ENCODE measurements at places on chromosomes 7 and 10. TPM values are rescaled to one million over a fixed set of nuclear protein-coding genes. Genes with fewer than 3 reads are reported as not detected.

DNA sequence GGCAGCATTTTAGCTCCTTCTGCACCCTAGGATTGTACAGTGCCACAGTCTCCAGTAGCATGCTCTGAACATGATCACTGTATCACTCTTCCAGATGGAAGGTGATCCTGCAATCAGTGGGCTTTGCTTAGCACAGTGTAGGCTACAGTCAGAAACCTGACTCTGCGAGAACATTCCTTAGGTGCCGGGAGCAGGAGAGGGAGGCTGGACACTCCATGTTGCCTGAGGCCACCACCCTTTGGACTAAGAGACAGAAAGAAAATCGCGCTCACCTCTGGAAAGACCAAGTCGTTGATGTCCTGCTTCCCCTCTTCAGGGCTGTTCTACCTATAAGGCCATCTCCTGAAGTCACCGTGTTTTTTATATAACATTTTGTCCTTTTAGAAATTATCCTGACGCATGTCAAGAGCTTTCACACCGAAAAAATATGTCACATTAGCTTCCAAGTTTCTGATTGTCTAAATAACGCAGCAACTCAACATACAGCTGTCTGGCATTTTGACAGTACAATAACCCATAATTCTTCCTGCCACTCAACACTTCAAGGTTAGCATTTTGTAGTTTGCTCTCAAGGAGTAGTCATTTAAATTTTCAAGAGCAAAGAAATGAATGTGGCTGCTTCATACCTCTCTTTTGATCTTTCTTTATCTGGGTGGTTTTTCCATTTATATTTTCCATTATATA is 563.1 kb downstream of the LRMDA start:
- DNase-seq: no peak

DNA sequence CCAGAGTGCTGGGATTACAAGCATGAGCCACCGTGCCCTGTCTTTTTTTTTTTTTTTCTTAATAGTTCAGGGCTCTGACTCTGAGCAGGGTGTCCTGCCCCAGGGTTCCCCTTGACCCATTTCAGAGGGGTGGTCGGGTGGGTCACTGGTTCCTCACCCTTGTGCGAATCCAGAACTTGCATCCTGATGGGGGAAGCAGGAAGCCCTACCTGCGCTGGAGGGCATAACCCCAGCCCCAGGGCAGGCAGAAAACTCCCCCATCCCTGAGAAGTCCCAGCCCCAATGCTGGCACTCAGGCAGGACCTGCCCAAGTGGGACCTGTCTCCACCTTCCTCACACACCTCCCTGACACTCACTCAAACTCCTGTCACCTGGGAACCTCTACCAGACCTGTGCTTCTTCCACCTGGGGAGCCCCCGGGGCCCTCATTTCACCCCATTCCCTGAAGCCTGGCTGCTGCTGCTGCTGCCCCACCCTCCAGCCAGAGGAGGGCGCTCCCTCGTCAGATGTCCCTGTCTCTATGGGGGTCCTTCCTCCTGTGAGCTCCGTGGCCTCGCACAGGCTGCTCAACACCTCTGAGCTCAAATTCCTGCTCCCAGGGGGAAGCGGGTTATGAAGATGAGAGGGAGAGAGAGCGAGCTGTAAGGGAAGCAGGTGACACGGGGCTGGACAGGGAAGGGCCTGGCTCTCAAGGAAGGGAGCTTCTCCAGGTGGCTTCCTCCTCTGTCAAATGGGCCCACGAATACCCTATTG is 15.1 kb upstream of the ZNF273 start:
- peak; percentile 31 for DNase-seq

GRCh38 chr10:73979141-73979808 is 18.6 kb upstream of the VCL start:
- DNase-seq: no peak

GRCh38 chr10:58951746-58952145 is 224.7 kb upstream of the PHYHIPL start:
- no peak for DNase-seq

DNA sequence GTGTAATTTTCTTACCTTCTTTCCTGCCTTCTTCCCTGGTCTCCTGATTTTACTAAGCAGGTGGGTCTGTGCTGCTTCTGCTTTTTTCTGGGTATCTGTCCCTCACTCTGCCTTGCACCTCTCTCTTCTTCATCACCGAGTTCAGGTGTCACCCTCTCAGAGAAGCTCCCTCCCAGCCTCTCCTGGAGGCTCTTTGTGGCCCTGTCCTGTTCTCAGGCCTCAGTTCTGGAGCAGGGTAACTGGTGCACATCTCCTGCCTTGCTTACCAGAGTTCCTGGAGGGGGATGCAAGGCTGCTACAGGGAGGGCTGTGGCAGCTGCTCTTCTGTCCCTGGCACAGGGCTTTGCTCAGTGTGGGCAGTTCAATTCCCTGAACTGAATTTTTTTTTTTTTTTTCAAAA is 66.1 kb downstream of the RBM33 start:
- no peak for DNase-seq

- no peak for DNase-seq
These were observed 179.9 kb downstream of the PTPRN2 start for GRCh38 chr7:158407581-158408317.

- no peak for DNase-seq
These were observed 94.3 kb upstream of the SDK1 start for GRCh38 chr7:3206771-3207191.

DNA sequence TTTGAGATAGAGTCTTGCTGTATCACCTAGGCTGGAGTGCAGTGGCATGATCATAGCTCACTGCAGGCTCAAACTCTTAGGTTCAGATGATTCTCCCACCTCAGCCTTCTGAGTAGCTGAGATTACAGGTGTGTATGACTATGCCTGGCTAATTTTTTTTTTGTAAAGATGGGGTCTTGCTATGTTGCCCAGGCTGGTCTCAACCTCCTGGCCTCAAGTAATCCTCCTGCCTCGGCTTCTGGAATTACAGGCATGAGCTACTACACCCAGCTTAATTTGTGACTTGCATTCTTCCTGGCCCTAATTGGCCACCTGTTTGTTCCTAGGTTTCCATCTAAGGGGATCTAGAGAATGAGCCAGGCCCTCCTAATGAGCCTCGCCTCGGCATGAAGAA is 9.3 kb downstream of the ARHGAP22 start:
- no peak for DNase-seq

GRCh38 chr10:120927352-120927751 is 76.2 kb downstream of the WDR11 start:
- DNase-seq: no peak

DNA sequence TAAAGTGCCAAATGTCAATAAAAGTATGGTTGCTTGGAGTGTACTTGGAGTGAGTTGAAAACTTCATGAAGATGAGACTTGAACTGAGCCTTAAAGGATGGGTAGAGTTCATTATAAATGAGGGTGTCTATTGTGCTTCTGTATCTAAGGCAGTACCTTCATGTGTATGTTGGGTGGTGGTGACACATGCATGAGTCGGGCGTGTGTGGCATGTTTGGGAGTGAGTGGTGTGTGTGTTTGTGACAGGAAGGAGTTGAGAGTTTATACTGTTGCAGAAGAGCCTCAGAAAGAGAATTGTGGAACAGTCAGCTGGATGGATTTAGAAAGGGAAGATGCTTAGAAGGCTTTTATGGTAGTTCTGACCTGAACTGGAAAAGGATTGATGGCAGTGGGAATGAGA is 6.0 kb upstream of the ZRANB1 start:
- DNase-seq: no peak

DNA sequence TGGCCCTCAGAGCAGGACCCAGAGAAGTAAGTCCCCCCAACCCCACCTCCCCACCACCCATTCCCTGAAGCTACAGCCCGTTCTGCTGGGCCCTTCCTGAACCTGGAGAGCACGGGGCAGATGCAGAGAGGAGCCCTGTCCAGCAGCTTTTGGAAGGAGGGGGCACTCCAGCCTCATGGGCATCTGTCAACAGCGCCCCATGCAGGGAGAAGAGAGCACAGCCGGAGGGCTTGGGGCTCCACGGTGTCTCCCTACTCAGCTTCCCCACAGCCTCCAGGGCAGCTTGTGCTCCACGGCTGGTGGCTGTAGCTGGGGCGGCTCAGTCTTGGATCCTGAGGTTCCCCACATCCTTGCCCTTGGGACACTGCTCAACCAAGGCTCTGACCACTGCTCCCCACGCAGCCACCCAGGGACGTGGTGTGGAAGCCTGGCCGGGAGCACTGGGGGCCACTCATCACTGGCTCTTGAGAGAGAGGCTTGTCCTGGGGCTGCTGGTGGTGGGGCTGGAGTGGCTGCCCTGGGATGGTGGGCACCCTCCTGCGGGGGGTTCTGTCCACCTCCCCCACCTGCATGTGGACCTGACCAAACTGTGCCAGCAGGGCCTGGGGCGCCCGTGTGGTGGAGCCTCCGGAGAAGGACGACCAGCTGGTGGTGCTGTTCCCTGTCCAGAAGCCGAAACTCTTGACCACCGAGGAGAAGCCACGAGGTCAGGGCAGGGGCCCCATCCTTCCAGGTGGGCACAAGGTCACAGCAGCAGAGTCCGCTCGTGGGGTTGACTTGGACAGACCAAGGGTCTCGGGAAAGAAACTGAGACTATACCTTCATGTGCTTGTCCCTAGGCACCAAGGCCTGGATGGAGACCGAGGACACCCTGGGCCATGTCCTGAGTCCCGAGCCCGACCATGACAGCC is 4.5 kb downstream of the PRAP1 start:
- DNase-seq: no peak

GRCh38 chr10:131830446-131831130 is 70.2 kb upstream of the PPP2R2D start:
- no peak for DNase-seq

DNA sequence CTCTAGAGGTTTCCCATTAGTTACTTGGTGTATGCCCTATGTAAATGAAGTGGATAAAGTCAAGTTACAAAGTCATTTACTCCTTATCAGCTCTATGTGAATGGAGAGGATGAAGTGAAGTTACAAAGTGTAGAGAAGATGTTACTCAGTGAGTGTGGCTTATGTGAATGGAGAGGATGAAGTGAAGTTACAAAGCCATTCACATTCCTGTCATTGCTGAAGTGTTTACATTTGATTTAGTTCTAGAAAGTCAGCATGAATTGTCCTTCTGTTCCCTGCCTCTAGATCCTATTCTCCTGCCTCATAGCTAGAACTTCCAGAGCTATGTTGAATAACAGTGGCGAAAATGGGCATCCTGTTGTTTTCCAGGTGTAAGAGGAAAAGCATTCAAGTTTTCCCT is 880.1 kb downstream of the DNAJB9 start:
- no peak for DNase-seq

- no peak for DNase-seq
These were observed 7.2 kb downstream of the GCC1 start for GRCh38 chr7:127578036-127578684.

- no peak for DNase-seq
These were observed 76.8 kb downstream of the CTBP2 start for GRCh38 chr10:125083576-125083920.

DNA sequence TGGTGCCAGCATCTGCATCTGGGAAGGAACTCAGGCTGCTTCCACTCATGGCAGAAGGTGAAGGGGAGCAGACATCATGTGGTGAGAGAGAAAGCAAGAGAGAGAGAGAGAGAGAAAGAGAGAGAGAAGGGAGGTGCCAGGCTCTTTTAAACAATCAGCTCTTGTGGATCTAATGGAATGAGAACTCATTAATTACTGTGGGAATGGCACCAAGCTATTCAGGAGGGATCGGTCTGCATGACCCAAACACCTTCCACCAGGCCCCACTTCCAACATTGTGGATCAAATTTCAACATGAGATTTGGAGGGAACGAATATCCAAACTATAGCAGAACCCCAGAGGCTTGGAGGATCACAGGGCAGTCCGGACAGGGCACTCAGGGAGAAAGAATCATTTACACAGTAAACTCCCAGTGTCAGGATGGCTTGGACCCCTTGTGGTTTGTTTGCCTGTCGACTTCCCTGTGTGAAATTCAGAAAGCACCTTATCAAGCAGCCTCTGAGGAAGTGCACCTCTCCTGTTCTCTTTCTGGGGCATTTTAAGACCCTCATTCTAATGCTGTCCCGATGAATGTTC is 308.5 kb downstream of the REEP3 start:
- no peak for DNase-seq

- no peak for DNase-seq
These were observed 23.7 kb downstream of the ACSL5 start for GRCh38 chr10:112397592-112397991.

- no peak for DNase-seq
These were observed 11.0 kb upstream of the PILRB start for GRCh38 chr7:100346921-100347320.

DNA sequence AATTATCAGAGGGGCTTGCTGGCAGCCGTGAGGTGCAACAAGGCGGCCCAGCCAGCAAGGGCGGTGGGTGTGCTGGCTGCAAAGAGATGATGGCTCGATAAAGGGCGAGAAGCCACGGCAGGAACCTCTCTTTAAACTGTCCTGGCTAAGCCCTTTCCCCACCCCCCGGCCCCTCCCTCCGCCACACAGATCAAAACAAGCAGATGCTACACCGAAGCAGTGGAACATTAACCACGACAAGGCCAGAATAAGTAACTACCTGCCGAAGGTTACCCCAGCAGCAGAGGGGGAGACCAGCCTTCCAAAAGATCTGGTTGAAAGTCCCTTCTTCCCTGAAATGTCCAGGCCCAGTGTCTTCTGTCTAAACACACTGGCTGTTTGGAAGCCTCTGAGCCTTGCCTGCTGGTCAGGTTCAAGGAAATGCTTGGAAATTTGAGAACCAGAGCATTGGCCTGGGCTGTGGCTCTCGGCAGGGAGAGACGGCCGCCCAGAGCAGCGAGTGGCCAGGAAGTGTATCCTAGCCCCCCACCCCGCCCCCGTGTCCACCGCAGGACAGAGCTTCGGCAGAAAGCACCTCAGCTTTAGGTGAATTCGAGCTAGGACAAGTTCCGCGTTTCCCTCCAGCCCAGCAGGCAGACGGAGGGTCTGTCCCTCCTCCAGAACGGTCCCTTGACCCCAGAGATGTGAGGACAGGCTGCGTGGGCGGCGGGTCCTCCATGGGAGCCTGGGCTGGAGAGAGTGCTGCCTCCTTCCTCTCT is 2.1 kb downstream of the FAM20C start:
- DNase-seq: no peak

- no peak for DNase-seq
These were observed 51.9 kb downstream of the CCNY start for GRCh38 chr10:35388197-35388596.

GRCh38 chr7:78377532-78377931 is 579.0 kb downstream of the PHTF2 start:
- no peak for DNase-seq

The WAPL gene
- 27.0 TPM for total RNA-seq

The ZNF365 gene
- total RNA-seq: 4.0 TPM

The CACNA2D1 gene
- total RNA-seq: 10.4 TPM

The AMPH gene
- not detected for total RNA-seq

The WEE2 gene
- total RNA-seq: not detected

The GJD4 gene
- total RNA-seq: not detected

The TAS2R5 gene
- total RNA-seq: 3.6 TPM

The CRPPA gene
- total RNA-seq: 9.9 TPM

The SLC35G1 gene
- 3.6 TPM for total RNA-seq

The SPDYE8 gene
- not detected for total RNA-seq

The UBTD1 gene
- total RNA-seq: 8.7 TPM

The RBM20 gene
- not detected for total RNA-seq

The GIMAP6 gene
- total RNA-seq: not detected

The MAP3K8 gene
- total RNA-seq: 20.6 TPM

The TDRD1 gene
- total RNA-seq: not detected

The IDI2 gene
- not detected for total RNA-seq

The ELN gene
- total RNA-seq: 0.39 TPM

The IQUB gene
- 0.21 TPM for total RNA-seq

The ANK3 gene
- total RNA-seq: 32.9 TPM

The TBX20 gene
- 3.4 TPM for total RNA-seq

The HOXA13 gene
- total RNA-seq: 1.6 TPM

The CHAT gene
- total RNA-seq: not detected

The SORCS3 gene
- not detected for total RNA-seq

All from Calu3 (cell line).